ENCODE measurements at places on chromosomes 12 and 14.
A peak's percentile ranks its signal among the peaks of the same experiment; 100 is the strongest.

DNA sequence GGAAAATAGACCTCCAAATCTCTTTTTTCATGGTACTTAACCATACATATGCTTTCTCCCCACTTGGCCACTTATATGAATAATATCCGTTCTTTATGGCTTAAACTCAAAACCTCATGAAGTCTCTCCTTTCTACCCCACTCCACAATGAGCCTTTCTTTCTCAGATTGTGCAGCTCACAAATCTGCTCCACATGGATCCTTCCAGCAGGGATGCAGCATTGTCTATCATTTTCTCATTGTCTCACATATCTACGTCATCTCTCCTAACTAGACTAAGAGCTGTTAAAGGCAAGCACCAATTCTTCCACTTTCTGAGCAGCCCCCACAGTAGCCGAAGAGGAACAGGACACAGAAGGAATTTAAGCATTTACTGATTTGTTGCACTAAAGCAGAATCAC is 106.4 kb downstream of the HECTD4 start:
- DNase-seq = no peak

DNA sequence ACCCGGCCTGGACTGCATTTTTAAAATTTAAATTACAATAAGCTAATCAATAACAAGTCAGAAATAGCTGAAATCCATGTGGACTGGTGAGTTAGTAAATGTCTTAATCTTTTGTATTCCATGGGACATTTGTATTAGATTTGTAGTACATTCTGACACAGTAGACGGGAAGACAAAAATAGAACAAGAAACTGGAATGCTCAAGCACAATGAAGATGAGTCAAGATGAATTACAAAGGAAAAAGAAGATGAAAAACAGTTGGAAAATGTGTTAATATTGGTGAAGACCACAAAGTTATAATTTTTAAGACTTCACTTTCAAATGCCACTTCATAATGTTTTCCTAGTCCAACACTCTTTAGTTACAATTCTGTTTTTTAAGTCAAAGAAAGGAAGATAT is 97.8 kb upstream of the FERMT2 start:
- DNase-seq = peak; percentile 14

GRCh38 chr14:80705241-80705980 is 236.1 kb downstream of the CEP128 start:
- DNase-seq = no peak

DNA sequence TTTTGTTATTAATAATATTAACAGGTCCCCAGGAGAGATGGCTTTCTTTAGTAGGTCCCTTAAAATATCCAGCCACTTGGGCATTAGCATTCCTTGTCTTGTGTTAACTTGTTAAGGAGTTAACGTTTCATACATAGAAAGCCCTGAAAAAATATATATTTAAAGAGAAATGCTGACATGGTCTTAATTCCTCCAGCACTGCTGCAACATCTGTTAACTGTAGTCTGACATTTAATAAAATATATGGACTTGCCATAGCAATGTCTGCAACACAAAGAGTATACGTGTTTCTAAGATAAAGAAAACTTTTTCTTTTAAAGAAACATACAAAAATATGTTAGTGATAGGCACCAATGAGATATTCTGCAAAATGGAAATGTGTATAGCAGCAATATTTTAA is 10.0 kb downstream of the SLC38A4 start:
- DNase-seq = no peak

DNA sequence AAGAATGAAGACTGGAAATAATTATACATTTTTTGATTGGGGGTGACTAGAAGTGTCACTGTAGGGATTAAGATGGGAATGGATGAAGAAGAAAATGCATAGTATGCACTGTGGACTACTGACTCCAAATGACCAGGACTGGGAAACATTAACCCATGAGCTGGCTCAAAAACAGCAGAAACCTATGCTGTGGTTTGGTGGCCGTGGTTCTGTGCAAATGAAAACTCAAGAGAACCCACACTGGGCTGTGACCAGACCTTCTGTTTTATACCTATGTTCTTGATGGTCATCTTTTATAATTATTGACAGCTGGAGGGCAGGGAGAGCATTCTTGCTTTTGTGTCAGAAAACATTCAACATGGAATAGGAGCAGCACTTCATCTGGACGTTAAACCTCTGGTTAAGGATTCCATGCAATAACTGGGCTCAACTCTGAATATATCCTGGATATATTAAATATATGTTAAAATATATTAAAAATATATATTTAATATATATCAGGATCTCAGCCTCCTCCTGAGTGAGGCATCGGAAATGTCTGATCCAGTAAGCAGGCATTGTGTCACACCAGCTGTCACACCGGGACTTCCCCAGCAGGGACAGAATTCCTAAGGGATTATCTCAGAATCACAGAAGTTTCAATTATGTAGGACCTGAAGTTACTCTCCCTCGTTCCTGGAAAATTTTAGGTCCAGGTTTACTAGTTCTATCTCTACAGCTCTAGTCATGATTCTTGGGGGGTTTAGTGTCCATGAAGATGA is 48.5 kb downstream of the BBS10 start:
- no peak for DNase-seq

GRCh38 chr14:104826189-104826860 is 25.4 kb downstream of the ZBTB42 start:
- peak; percentile 70 for DNase-seq

GRCh38 chr12:9096563-9097176 is 19.0 kb downstream of the A2M start:
- no peak for DNase-seq
